Right cardiac atrium (tissue), 5 donors: ENCODE measurements at places on chromosomes 7 and 10. TPM values are rescaled to one million over a fixed set of nuclear protein-coding genes. Genes with fewer than 3 reads are reported as not detected.

DNA sequence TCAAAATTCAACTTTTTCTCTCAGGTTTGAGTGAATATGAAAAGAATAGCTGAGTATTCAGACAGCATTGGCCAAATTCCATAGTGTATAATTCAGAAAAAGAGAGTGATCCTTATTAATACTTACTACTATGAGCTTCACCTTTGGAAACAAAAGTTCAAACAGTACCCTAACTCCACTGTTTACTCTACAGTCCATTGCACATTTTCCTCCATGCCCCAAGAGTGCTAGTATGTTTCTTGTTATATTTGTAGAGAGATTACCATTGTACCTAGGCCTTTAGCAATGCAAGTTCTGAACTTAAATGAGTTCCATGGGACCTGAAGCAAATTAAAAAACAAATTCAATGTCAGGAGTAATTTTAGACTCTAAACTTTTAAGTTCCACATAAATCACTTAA is 48.1 kb downstream of the MAGI2 start:
- no peak for DNase-seq

GRCh38 chr7:51000956-51001355 is 218.3 kb upstream of the GRB10 start:
- DNase-seq = no peak

DNA sequence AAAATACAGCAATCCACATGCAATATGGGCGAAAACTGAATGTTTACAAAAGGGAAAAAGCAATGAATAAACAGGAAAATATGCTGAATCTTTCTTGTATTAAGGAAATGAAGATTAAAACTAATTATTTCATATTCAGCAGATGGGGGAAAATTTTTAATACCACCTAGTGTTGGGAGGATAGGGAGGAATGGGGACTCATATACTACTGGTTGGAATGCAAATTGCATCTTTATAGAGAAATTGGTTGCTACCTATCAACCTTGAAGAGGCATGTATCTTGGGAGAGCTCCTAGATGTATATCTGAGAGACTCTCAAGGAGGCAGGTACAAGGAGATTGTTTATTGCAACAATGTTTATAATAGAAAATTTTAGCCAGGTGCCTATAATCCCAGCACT is 101.4 kb downstream of the CREM start:
- DNase-seq = no peak

GRCh38 chr7:138429577-138430250 is 30.3 kb upstream of the TRIM24 start:
- DNase-seq = no peak

DNA sequence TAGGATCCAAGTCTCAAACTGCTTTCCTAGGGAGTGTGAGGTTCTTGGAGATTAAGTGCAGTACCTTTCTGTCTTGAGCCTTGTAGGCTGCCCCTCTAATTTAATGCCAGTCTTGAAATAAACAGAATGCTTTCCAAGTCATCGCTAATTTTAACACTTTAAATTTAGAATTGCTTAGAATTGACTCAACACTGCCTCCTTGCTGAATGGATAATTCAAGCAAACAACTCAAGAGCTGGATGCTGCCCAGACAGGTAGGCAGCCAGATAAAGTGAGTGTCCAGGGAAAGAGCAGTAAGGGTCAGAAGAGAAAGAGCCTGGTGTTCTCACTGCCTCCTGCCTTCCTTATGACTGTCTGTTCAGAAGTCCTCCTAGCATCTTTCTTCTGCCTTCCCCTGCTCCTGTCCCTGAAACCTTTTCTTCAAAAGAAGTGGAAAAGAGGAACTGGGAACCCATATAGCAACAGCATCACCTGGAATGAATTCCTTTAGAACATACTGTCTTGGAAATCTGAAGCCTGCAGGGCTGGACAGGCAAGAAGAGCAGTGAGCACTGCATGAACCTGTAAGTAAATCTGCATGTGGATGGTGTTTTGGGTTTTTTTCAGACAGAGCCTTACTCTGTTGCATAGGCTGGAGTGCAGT is 3.1 kb upstream of the GOT1 start:
- no peak for DNase-seq

DNA sequence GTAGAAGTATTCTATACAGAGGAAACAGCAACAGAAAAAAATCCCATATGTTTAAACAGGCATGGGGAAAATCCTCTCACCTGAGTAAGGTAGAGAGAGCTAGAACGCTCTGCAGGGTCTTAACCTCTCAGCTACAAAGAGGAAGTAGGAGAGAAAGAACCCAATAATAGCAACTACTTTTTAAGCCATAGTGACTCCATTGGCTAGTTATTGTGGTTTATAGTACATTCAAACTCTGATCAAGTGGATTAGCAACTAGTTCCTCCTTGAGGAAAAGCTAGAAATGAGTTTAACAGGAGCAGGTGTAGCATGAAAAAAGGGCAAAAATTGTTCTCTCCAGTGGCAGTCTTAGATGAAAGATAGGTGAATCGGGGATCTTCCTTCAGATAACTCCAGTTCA is 89.7 kb downstream of the HGF start:
- DNase-seq = no peak

- no peak for DNase-seq
These were observed 176.0 kb upstream of the MYO3A start for GRCh38 chr10:25758041-25758457.

- DNase-seq = no peak
These were observed 7.9 kb upstream of the ZNF248 start for GRCh38 chr10:37865264-37865663.

The CLIP2 gene
- 6.3 TPM for polyA plus RNA-seq

The OR2A1 gene
- 0.02 TPM for polyA plus RNA-seq
